ENCODE measurements at places on chromosomes 5 and 9. TPM values are rescaled to one million over a fixed set of nuclear protein-coding genes. Genes with fewer than 3 reads are reported as not detected.

GRCh38 chr5:134490255-134490924 lies 35.1 kb upstream of the JADE2 start:
- no peak for DNase-seq

GRCh38 chr9:80867731-80868130 lies 821.6 kb downstream of the TLE1 start:
- DNase-seq, result no peak

- DNase-seq, result no peak
Observed at GRCh38 chr9:86389628-86390027, 35.4 kb upstream of the TUT7 start.

DNA sequence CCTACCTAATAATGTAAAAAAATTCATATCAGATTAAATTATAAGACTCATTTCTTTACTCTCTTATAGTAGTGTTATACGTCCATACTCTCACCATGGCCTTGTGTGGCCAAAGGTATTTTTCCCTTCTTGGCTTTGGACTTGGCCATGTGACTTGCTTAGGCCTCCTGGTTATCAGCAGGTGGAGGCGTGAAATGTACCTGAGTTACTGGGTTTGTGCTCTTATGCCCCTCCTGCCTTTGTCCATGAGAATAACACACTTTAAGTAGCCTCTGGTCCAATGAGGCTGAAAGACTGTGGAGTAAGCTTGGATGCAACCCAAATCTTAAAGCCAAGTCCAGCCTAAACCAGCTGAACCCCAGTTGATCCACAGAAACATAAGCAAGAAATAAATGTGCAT lies 68.7 kb downstream of the RETREG1 start:
- no peak for DNase-seq

GRCh38 chr9:108671794-108672193 lies 184.0 kb downstream of the ACTL7B start:
- no peak for DNase-seq

SHOC1 gene
- total RNA-seq, result not detected
